ENCODE measurements at places on chromosomes 2 and 18. TPM values are rescaled to one million over a fixed set of nuclear protein-coding genes. Genes with fewer than 3 reads are reported as not detected.
A peak's percentile ranks its signal among the peaks of the same experiment; 100 is the strongest.

GRCh38 chr2:47719099-47719498, 63.8 kb upstream of the MSH6 start:
- peaks cover 7% of the 10 kb centered on the region for H3K27me3 ChIP-seq
- DNase-seq: no peak
- H3K36me3 ChIP-seq: no peaks in the 10 kb centered on the region
- H3K4me1 ChIP-seq: no peaks in the 10 kb centered on the region
- no peak overlapping the region for H3K27ac ChIP-seq

GRCh38 chr2:204551512-204551863, 6.2 kb downstream of the PARD3B start:
- no peak overlapping the region for H3K4me3 ChIP-seq
- peaks cover 18% of the 10 kb centered on the region for H3K27me3 ChIP-seq
- no peaks in the 10 kb centered on the region for H3K4me1 ChIP-seq
- DNase-seq: no peak
- H3K27ac ChIP-seq: no peak overlapping the region

- peaks cover 9% of the 10 kb centered on the region for H3K4me1 ChIP-seq
- H3K27me3 ChIP-seq: no peaks in the 10 kb centered on the region
- no peak overlapping the region for H3K27ac ChIP-seq
- H3K36me3 ChIP-seq: peaks cover 27% of the 10 kb centered on the region
Measured at GRCh38 chr2:173931751-173932150, 33.4 kb downstream of the SP3 start.

TSHZ1 gene
- 13.5 TPM for total RNA-seq

- H3K27me3 ChIP-seq: peaks cover 35% of the 10 kb centered on the region
- H3K4me1 ChIP-seq: peaks cover 15% of the 10 kb centered on the region
- H3K27ac ChIP-seq: no peak overlapping the region
- no peak overlapping the region for H3K4me3 ChIP-seq
- H3K36me3 ChIP-seq: no peaks in the 10 kb centered on the region
Measured at GRCh38 chr18:58216071-58216481, 172.1 kb downstream of the NEDD4L start.

- DNase-seq: peak; percentile 35
- H3K27ac ChIP-seq: peak overlapping the region; percentile 99
- peak overlapping the region; percentile 86 for H3K4me3 ChIP-seq
- H3K27me3 ChIP-seq: no peaks in the 10 kb centered on the region
Measured at GRCh38 chr18:9091066-9091476, 11.4 kb upstream of the NDUFV2 start.

FAM237A gene
- total RNA-seq: not detected

- H3K27ac ChIP-seq: no peak overlapping the region
- H3K36me3 ChIP-seq: no peaks in the 10 kb centered on the region
- no peak for DNase-seq
- no peaks in the 10 kb centered on the region for H3K4me1 ChIP-seq
- no peak overlapping the region for H3K4me3 ChIP-seq
- H3K27me3 ChIP-seq: peaks cover 6% of the 10 kb centered on the region
Measured at GRCh38 chr2:67954093-67954748, 108.6 kb downstream of the C1D start.

- H3K4me1 ChIP-seq: peaks cover 80% of the 10 kb centered on the region
- peaks cover 74% of the 10 kb centered on the region for H3K36me3 ChIP-seq
- DNase-seq: peak; percentile 52
- H3K27me3 ChIP-seq: peaks cover 2% of the 10 kb centered on the region
- peak overlapping the region; percentile 99 for H3K27ac ChIP-seq
Measured at GRCh38 chr2:30235008-30235655, 3.8 kb downstream of the LBH start.

GRCh38 chr18:66971960-66972359, 368.1 kb upstream of the CDH19 start:
- no peak overlapping the region for H3K4me3 ChIP-seq
- no peak overlapping the region for H3K27ac ChIP-seq
- H3K27me3 ChIP-seq: no peaks in the 10 kb centered on the region
- DNase-seq: no peak

DNA sequence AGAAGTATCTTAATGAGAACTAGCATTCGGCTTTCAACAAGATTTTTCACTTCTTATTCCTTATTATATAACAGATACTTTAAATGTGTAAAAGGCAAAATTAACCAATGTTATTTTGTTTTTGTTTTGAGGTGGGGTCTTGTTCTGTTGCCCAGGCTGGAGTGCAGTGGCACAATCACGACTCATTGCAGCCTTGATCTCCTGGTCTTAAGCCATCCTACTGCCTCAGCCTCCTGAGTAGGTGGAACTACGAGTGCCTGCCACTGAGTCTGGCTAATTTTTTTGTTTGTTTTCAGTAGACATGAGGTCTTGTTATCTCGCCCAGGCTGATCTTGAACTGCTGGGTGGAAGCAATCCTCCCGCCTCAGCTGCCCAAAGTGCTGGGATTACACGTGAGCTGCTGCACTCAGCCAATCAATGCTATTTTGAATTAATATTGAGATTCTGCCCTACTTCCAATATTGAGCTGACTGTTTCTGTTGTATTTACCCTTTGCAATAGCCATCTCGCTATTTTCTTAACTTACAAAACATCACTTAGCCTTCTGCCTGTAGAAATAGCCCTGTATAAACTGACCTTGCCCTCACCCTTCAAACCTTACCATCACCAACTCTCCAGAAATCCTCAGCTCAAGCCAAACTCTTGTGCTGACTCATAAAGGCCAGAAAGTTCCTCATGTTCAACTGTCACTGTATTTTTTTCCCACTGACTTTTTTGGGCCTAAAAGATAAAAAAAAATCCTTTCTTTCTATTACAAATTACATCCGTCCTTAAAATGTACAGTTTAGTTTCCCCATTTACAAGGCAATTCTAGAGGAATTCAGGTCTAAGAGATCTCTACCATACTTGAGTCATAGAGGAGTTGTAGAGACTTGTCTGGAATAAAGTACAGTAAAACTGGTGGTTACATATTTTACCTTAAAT, 94.3 kb downstream of the OLA1 start:
- H3K27ac ChIP-seq: no peak overlapping the region
- H3K27me3 ChIP-seq: no peaks in the 10 kb centered on the region
- H3K36me3 ChIP-seq: peaks cover 9% of the 10 kb centered on the region
- H3K4me1 ChIP-seq: peaks cover 21% of the 10 kb centered on the region
- DNase-seq: no peak

- no peaks in the 10 kb centered on the region for H3K4me1 ChIP-seq
- H3K27me3 ChIP-seq: peaks cover 3% of the 10 kb centered on the region
- H3K36me3 ChIP-seq: no peaks in the 10 kb centered on the region
- no peak overlapping the region for H3K27ac ChIP-seq
- no peak for DNase-seq
Measured at GRCh38 chr18:77733292-77733903, 483.8 kb downstream of the GALR1 start.

DNA sequence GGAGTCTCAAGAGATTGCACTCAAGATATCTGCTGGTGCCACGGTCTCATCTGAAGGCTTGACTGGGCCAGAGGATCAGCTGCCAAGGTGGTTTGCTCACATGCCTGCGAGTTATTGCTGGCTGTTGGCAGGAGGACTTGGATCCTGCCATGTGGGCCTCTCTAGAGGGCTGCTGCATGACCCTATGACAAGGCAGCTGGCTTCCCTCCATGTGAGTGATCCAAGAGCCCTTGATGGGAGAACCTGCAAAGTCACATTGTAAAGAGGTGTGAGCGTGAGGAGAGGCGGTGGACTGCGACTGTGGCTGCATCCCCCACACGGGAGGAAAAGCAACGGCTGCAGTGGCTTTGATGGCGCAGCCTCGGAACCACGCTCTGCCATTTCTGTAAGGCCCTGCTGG, 4.0 kb upstream of the ALLC start:
- peak overlapping the region; percentile 26 for H3K4me3 ChIP-seq
- H3K36me3 ChIP-seq: no peaks in the 10 kb centered on the region
- H3K27me3 ChIP-seq: peaks cover 2% of the 10 kb centered on the region
- H3K27ac ChIP-seq: no peak overlapping the region
- DNase-seq: no peak

SNTG2 gene
- not detected for total RNA-seq

COA5 gene
- total RNA-seq: 21.2 TPM

DNA sequence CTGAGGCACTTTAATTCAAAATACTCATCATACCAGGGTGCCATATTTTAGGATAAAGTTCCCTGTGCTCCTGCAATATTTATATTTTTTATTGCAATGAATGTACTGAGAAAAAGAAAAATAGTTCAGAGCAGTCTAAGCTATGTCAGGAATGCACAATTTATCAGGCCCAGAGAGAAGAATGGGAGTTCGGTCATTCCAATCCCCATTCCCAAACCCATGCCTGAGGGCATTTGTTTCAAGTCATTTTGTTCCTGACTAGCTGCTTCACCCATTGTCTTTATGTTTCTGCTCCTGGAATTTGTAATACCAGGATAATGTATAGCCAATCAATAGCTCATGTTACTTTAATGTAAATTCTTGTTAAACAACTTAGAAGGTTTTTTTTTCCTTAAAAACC, 24.4 kb upstream of the FTCDNL1 start:
- no peak for DNase-seq
- no peak overlapping the region for H3K4me3 ChIP-seq
- no peak overlapping the region for H3K27ac ChIP-seq
- H3K36me3 ChIP-seq: no peaks in the 10 kb centered on the region
- H3K4me1 ChIP-seq: no peaks in the 10 kb centered on the region
- peaks cover 10% of the 10 kb centered on the region for H3K27me3 ChIP-seq

DNA sequence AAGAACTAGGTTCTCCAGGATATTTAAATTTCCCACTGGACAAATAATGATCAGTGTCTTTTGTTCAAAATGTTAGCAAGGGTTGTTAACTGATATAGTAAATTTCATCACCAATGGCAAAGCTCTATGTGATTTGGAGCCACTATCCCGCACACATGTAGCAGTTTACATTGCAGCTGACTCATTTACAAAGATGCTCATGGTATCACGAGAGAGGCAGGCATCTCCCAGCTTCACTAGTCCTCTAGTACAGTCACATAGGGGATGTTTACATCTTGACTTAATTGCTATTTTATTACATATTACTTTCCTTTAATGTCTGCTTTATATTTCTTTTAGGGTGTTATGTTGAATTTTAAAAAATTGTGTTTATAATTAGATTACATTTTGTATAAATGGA, 30.7 kb downstream of the KCNE4 start:
- H3K27ac ChIP-seq: no peak overlapping the region
- no peak for DNase-seq
- no peaks in the 10 kb centered on the region for H3K4me1 ChIP-seq
- H3K4me3 ChIP-seq: no peak overlapping the region
- peaks cover 4% of the 10 kb centered on the region for H3K27me3 ChIP-seq
- no peaks in the 10 kb centered on the region for H3K36me3 ChIP-seq

ZSCAN30 gene
- 10.2 TPM for total RNA-seq

CHRND gene
- total RNA-seq: not detected

GRCh38 chr18:3255611-3256165, 6.2 kb upstream of the MYL12B start:
- peak overlapping the region; percentile 5 for H3K27ac ChIP-seq
- no peaks in the 10 kb centered on the region for H3K27me3 ChIP-seq
- peaks cover 91% of the 10 kb centered on the region for H3K4me1 ChIP-seq

DNA sequence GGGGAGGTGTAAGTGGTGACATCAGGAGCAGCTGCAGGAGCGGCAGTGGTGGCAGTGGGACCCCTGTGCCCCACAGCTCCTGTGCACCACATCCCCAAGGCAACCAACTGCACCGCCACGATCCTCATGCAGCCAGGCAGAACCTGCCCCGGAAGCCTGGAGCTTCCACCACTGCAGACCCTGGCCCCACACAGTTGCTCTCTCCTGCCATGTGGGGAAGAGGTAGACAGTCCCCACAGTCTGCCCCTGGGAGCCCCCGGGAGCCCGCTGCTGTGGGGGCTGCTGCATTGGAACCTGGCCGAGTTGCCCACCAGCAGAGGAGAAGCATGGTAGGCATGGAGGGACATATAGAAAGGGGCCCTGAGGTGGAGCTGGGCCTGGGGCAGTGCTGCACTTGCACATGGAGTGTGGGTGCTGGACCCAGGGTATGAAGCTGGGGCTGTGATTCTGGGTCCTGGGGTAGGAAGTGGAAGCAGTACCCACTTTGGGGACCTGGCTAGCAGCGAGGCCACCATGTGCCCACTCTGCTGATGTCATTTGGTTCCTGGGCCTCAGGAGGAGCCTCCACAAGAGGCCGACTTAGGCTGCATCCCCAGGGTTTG, 623.3 kb upstream of the LRRTM4 start:
- no peaks in the 10 kb centered on the region for H3K4me1 ChIP-seq
- no peak for DNase-seq
- H3K36me3 ChIP-seq: no peaks in the 10 kb centered on the region
- no peak overlapping the region for H3K4me3 ChIP-seq

GRCh38 chr18:47801817-47802216, 128.6 kb downstream of the SMAD2 start:
- H3K36me3 ChIP-seq: no peaks in the 10 kb centered on the region
- no peak overlapping the region for H3K4me3 ChIP-seq
- H3K27ac ChIP-seq: no peak overlapping the region
- peaks cover 2% of the 10 kb centered on the region for H3K27me3 ChIP-seq
- no peak for DNase-seq
- H3K4me1 ChIP-seq: no peaks in the 10 kb centered on the region

GRCh38 chr2:5473635-5474034, 218.5 kb upstream of the SOX11 start:
- no peak for DNase-seq
- H3K4me3 ChIP-seq: no peak overlapping the region
- H3K4me1 ChIP-seq: no peaks in the 10 kb centered on the region
- no peaks in the 10 kb centered on the region for H3K36me3 ChIP-seq

TEKT4 gene
- total RNA-seq: 0.27 TPM

DNA sequence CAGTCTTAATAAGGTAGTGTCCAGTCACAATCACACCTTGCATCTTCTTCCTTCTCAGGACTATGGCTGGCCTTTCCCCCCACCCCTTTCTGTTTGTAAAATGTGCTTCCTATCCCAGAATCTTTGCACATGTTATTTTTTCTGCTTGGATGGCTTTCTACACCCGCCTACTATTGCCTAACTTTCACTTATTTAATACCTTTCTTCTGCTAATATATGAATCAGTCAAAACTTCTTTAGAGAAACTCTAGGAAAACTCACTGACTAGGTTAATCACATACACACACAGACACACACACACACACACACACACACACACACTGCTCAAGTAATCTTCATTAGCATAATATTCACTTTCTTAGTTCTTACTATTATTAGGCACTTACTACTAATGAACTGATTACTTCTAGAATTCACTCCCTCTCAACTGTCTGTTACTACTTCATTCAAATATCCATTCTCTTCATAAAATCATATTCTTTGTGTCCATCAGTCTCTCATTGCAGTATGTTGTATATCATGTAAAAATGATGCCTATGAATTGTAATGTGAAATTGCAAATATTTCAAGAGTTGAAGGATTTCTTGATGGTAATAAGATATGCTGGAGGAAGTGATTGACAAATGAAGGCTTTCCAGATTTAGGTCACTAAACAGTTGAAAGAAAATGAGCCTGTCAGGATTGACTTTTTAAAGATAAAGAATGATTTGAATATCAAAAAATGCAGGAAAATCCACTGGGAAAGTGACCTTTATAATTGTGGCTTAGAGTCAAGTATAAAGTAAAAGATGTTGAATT, 51.2 kb downstream of the CLIP4 start:
- DNase-seq: no peak
- no peak overlapping the region for H3K27ac ChIP-seq
- no peaks in the 10 kb centered on the region for H3K4me1 ChIP-seq
- H3K4me3 ChIP-seq: no peak overlapping the region
- H3K27me3 ChIP-seq: no peaks in the 10 kb centered on the region

All from activated T-helper 1 cell treated with anti-CD3 and anti-CD28 coated beads, Interleukin-12 subunit alpha, Interleukin-12 subunit beta, Interleukin-2, Interleukin-4 antibody, amounts not matched to agents 30 ng/mL and 10 ng/mL and 1 ng/mL, durations not matched to agents 14 hours and 24 hours and 36 hours (primary cell).